Renal cortical epithelial cell (primary cell): ENCODE measurements at places on chromosomes 5 and 9. TPM values are rescaled to one million over a fixed set of nuclear protein-coding genes. Genes with fewer than 3 reads are reported as not detected.
A peak's percentile ranks its signal among the peaks of the same experiment; 100 is the strongest.

DNA sequence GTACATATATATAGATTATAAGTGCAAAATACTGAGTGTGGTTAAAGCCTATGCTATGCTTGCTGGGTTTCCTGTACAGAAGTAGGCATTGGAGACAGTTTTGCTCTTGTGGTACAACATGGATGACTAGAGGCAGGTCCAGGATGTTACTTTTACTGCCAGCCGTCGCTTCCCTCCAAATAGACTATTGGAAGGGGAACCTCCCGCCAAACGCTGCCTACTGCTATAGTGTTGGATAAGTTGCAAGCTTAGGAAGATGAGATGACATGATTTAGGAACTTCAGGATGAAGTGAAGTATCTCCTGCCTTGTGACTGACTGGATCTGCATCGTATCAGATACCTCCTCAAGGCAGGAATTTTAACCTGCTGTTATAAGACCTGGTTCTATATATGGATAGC lies 30.9 kb downstream of the JAK2 start:
- no peak for DNase-seq

GRCh38 chr9:73234008-73234360 lies 82.3 kb downstream of the ANXA1 start:
- no peak for DNase-seq

- DNase-seq = peak; percentile 75
Observed at GRCh38 chr5:141560151-141560550, 58.6 kb downstream of the DIAPH1 start.

The PCDHA9 gene
- total RNA-seq = 0.99 TPM in 1 of 2 replicates, not detected in the other

DNA sequence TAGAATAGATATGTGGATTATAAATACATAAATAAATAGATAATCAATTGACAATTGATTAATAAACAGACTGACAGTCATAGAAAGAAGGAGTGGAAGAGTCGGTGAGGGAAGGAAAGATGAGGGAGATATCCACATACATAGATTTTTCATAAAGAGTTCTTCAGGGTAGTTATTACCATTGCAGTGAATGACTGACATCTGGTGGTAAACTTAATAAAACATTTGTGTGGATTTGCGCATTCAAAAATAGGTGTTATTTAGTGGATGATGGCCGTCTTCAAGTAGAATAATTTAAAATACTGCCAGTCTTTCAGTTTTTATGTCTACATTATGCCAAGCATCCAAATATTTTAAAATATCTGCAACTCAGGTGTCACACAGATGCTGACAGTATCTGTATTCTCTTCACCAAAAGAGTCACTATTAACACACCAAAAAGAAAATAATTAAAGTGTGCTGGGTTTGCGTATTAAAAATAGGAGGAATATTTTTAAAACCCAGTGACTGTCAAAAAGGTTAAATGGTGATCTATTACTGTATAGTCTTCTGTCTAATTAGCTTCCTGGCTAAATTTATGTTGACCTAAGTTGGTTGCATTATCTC lies 78.8 kb downstream of the GIN1 start:
- peak; percentile 67 for DNase-seq

The EQTN gene
- total RNA-seq = not detected in 2 replicates

DNA sequence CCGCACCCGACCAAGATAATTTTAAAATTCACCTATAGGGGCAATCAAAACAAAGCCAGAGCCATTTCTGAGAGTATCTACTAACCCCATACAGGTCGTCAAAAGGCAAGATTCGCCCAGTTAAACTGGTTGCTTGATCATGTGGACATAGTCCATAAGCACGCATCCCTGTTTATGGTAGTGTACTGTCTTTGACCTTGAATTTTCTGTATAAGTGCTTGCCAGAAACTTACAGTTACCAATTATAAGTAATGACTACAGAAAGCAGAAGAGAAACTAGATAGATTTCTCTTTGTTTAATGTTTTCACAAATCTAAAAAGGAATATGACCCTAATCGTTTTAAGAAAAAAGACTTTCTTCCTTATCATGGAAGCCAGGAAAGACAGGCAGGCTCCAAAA lies 25.6 kb downstream of the SLC31A1 start:
- DNase-seq = no peak
